ENCODE measurements at places on chromosomes 5 and 9.

- DNase-seq, result no peak
Measured at GRCh38 chr9:113579283-113580040, 115.9 kb downstream of the RGS3 start.

- DNase-seq, result peak; percentile 41
Measured at GRCh38 chr5:124745928-124746915, at the start of gene ZNF608. TSS of gene ZNF608 (minus strand) at chr5:124746639. CDS start at chr5:124744989, 1,650 bp downstream.

DNA sequence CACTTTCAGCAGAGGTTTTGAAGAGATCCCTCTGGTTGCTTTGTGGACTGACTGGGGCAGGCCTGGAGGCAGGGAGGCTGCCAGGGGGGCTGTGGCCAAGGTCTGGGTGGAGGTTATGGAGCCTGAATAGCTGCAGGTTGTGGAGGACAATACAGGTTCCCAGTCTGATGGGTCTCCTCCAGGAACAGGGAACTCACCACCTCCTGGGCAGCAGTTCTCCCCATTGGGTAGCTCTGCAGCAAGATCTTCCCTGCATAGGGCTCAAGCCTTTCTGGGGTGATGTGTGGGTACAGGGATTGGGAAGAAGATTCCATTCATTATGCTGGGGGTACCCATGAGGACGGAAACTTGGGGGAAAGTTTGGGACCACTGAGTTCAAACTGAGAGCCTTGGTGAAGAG lies 6.8 kb downstream of the AQP3 start:
- DNase-seq, result no peak

GRCh38 chr5:141909212-141909611 lies 14.5 kb upstream of the DELE1 start:
- DNase-seq, result no peak

DNA sequence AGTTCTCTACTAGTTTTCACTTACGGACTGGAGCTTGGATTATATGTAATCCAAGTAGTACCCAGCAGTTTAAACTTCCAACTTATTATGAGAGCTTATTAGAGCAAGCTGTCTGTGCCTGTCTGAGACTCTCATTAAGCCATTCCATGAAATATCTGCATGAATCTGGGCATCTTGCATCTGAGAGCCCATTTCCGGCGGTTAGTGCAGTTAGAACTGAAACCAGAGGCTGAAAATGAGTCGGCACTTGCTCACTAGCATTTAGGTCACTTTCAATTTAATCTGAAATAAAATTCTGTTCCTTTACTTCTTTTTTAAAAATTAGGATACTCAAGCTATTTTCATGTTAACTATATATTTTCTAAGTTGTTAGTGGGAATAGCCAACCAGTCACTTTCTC lies 102.2 kb downstream of the MEGF10 start:
- no peak for DNase-seq

DNA sequence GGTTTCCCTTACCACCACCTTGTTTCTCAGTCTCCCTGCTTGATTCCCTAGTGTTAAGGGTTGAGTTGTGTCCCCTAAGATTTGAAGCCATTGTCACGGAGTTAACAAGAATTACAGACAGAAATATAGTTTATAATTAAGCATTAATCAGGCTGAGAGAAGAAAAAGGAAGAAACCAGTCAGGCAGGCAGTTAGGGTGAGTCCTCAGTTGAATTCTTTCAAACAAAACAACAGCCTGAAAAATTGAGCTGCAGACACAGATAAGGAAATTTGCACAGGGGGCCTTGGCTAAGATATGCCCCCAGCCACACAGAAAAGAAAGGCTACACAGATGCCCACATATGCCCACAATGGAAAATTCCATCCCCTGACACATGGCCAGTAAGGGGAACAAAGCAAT lies 111.7 kb upstream of the RAI14 start:
- DNase-seq, result no peak

- DNase-seq, result no peak
Measured at GRCh38 chr9:115548609-115549260, 430.8 kb upstream of the TNC start.

GRCh38 chr5:48192-48591 lies 43.8 kb upstream of the PLEKHG4B start:
- DNase-seq, result no peak

- no peak for DNase-seq
Measured at GRCh38 chr9:125379208-125379607, 117.6 kb downstream of the GAPVD1 start.

DNA sequence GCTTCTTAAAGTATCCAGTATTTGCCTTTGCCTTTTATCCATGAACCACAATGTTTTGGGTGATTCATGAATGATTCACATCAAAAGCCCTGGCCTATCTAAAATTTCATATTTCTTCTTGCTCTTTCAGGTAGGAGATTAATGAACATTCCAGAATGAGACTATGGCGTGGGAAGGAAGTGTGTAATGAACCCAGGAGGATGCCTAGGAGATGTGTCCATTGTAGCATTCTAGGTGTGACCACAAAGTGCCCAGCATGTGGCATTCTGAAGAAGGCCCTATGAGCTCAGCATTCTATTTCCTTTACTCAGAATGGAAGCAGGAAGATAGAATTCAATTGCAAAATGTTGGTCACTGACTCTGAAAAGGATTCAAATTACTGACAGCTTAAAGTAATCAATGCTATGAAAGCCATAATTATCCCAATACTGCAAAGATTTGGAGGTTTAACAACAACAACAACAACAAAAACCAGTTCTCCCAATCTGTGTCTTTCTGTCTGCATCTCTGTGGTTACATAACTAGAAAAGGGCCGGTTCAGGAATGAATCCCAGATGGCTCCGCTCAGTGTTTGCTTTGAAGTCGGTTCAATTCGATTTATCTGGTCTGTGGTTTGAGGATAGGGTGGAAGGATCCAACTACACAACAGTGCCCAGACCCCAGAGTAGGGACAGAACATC lies 126.7 kb downstream of the FOXD1 start:
- no peak for DNase-seq

- DNase-seq, result no peak
Measured at GRCh38 chr9:73294336-73294735, 142.7 kb downstream of the ANXA1 start.

- DNase-seq, result no peak
Measured at GRCh38 chr9:128175102-128175563, 15.1 kb downstream of the BBLN start.

DNA sequence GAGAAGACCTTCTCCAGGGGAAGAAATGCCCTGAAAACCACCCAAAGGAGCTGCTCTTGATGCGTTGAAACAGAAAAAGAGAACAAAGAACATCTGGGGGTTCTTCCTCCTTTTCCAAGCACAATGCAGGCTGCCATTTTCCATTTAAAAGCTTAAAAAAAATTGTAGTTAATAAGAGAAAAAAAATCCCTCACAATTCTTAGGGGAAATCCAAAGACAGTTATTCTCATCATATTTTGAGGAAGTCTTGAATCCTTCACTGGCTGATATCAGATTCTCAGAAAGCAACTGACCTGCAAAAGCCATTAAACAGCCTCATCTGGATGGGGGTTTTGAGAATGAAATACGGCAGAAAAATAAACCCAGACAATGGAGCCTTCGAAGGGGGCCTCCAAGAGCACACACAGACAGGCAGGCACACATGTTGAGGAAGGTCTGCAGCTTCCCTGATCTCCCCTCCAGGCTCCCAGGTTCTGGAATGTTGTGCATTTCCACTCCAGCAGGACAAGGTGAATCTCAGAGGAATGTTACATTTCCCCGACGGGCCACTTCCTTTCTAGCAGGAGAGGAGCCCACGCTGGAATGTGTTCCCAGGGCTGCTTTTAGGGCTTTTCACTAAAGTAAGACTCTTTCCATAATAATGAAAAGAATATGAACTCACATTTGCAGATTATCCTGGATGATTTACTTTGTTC lies 159.4 kb upstream of the S1PR3 start:
- no peak for DNase-seq

- no peak for DNase-seq
Measured at GRCh38 chr5:170171811-170172210, 61.0 kb upstream of the C5orf58 start.

DNA sequence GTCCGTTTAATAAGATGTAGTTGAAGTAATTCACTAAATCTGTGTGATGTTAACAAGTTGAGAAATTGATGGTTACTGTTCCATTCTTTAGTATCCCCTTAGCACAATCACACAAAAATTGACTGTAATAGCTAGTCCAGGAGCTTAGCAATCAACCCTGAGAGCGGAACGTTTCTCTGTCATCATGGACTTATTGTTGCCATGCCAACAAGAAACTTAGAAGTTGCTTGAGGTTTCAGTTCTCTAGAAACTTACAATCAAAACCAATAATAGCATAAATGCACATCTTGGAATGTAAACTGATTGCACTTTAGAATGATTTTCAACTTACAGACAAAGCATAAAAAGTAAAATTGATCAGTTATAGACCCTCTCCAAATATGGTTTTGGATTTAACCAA lies 125.4 kb upstream of the ANKH start:
- DNase-seq, result no peak

GRCh38 chr9:137590123-137590468 lies 216 bp downstream of the ZMYND19 start:
- no peak for DNase-seq

- DNase-seq, result no peak
Measured at GRCh38 chr5:151148583-151148982, 9.0 kb downstream of the ANXA6 start.

Data from caudate nucleus (tissue), 63 donors.